ENCODE measurements at places on chromosomes 1 and 21. TPM values are rescaled to one million over a fixed set of nuclear protein-coding genes. Genes with fewer than 3 reads are reported as not detected.

GRCh38 chr1:223654083-223654482 lies 11.4 kb downstream of the CAPN8 start:
- no peak for DNase-seq

DNA sequence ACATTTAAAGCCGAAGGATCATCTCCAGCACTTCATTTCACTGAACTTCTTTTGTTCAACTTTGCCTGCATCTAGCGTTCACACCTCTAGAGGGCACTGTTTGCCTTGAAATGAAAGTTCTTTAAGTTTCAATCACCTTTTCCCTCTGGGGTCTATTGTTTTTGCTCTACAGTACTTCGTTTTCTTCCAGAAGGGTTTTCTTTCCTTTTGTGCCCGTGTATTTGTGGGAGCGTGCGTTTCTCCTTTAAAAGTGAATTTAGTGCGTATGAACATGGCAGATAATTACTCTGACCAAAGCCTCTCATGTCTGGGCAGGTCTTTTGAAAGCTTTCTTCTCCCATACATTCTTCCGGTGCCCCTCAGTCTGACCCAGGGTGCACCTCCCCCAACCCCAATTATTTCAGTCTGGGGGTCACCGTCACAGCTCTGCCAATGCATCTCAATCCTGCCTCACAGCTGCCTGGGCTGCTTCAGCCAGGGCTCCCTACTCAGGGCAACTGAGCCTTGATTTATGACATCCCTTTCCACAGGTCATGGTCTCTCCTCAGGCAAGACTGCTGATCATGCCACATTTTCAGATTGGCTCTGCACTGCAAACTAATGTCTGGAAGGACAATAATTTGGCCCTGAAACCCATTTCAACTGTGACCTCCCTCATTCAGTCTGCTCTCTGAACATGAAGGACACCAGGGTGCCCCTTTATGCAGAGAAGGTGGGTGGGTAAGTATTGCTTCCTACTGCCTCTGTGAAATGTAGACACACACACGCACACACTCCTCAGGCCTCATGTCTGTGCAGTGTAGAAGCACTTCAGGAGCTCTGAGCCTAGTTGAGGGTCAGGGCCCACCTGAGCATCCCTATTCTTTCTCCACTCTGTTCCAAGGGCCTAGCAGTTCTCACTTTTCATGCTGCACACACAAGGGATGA lies 88.6 kb downstream of the NUF2 start:
- DNase-seq = peak; percentile 39

The DCAF8 gene
- total RNA-seq = 22.6 TPM

DNA sequence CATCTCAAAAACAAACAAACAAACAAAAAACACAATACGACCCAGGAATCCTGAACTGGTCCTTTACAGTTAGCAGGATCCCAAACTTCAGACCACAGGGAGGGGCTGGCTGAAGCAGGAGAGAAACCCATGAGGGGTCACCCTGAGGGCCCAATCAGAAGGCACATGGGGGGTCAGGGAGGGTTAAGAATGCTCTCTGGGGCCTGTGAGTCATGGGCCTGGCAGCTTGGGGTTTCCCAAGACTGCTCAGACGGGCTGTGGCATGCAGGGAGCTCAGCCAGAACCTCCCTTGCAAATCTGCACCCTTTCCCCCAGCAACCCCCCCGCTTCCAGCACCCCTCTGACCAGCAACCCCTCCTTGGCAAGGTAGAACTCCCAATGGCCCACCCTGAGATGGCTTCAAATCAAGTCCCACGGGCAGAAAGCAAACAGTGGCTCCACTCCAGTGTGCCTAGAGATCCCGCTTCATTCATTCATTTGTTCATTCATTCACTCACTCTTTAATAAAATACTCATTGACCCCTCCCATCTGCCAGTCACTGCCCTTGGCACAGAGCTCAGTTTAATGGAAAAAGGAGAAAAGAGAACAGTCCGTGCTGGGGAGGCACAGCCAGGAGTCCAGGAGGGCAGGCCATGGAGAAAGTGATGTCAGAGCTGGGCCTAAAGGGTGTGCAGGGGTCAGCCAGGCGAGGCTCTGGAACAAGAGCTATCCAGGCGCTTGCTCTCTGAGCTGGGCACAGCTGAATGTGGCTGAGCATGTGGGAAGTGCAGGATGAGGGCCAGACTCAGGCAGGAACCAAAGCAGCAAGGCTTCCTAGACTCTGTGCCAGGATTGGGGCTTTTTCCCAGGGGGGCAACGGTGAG lies 8.2 kb downstream of the UQCRHL start:
- peak; percentile 93 for DNase-seq

The RPTN gene
- not detected for total RNA-seq

DNA sequence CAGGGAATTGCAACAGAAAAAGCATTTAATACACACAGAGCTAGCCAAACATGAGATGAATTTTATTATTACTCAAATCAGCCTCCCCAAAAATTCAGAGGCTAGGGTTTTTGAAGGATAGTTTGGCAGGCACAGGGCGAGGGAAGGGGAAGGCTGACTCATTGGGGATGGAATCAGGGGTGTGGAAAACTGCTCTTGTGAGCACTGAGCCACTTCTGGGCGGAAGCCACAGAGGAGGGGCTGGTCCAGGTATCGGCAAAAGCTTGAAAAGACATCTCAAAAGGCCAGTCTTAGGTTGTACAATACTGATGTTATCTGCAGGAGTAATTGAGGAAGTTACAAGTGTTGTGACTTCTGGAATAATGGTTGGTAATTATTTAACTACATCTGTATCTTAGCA lies 109.4 kb downstream of the TLR5 start:
- no peak for DNase-seq

GRCh38 chr1:220962031-220962751 lies 82.9 kb downstream of the HLX start:
- DNase-seq = peak; percentile 29

DNA sequence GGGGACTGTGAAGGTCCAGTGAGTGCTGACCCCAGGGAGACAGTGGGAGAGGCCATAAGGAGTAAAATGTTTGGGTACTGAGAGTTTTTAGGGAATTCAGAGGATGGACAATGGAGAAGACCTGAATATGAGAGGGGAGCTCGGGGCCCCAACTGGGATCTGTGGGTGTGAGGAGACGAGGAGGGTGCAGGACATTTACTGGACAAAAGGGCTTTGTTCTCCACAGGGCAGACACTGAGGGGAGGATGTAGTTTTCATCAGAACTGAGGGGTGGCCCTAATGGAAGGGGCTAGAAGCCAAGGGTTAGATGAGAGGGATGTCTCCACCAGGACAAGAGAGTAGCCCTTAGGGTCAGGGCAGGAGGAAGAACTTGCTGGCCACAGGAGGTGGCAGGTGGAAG lies 30.0 kb downstream of the TMCC2 start:
- DNase-seq = no peak

DNA sequence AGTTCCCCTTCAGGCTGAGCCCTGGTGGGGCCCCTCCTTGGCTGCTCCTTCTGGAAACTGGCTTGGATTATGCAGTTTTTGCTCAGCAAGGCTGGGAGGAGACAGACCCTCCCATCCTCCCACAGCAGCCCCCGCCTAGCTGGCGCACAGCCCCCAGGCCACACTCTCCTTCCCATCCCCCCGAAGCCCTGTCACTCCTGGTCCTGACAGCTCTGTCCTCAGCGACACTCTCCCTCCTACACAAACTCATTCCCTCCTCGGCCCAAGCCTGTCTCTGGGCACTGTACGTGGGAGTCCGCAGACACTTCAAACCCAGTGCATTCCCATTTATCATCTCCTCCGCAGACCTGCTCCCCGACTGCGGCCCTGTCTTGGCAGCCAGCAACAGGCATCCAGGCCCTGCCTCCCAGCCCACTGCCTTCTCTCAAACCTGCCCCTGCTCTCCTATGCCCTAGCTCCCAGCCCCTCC lies 25.0 kb upstream of the EPHB2 start:
- no peak for DNase-seq

GRCh38 chr1:116572099-116572498 lies 1.3 kb upstream of the CD58 start:
- no peak for DNase-seq

GRCh38 chr1:162835157-162835899 lies 25.6 kb downstream of the CCDC190 start:
- no peak for DNase-seq

DNA sequence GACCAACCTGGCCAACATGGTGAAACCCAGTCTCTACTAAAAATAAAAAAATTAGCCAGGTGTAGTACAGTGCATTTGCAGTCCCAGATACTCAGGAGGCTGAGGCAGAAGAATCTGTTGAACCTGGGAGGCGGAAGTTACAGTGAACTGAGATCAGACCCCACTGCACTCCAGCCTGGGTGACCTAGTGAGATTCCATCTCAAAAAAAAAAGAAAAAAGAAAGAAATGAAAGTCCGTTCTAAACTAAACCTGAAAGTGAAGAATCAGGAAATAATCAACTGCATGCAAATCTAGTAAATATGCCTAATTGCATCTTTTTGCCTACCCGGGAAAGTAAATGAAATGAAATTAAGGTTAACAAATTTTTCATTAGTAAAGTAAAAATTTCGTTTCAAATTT lies 99.6 kb downstream of the ZZZ3 start:
- DNase-seq = no peak

DNA sequence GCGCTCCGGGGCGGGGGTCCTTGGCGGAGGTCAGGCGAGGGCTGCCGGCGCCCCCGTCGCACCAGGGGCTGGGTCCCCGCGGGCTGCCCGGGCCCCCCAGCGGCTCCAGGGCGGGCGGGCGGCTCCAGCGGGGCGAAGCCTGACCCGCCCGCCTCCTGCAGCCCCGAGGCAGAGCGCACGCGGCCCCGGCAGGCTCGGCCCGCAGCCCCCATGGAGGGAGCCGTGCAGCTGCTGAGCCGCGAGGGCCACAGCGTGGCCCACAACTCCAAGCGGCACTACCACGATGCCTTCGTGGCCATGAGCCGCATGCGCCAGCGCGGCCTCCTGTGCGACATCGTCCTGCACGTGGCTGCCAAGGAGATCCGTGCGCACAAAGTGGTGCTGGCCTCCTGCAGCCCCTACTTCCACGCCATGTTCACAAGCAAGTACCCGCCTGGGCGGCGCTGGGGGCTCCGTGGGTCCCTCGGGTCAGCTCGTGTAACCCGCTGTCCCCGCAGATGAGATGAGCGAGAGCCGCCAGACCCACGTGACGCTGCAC lies 817 bp downstream of the KLHL17 start:
- no peak for DNase-seq

The UCHL5 gene
- total RNA-seq = 14.1 TPM

DNA sequence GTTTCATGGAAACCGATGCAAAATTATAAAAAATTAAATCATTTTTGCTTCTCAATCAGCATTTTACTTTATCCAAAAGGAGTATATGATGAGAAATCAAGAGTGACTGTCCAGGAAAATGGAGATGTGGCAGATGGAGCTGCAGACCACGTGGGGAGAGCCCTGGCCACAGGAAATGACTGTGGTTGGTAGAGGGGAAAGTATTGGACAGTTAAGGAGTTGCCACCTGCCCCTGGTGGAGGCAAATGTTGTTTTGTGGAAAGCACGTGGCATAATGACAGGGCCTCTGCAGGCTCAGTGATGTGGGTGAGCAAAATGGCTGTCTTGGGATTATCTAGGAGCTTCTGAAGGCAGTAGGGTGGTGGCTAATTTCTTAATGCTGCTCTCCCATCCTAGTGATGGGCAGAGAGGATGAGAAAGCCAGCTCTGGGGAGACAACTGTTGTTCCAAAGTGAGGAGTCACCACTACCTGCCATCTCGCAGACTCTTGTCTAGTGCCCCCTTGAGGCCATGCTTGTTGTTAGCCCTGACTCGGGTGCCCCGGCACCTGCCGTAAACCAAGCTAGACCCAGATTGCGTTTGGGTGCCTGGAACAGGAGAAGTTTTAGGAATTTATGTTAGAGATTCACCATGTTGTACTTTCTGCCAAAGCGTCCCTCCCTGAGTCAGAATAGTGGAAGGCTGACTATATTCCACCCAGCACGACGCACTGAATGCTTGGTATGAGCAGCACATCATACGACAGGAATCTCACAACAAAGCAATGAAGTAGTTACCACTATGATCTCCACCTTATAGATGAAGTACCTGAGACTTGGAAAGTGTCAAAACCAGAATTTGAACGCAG lies 144.0 kb downstream of the ROR1 start:
- DNase-seq = peak; percentile 52

- DNase-seq = peak; percentile 80
Observed at GRCh38 chr1:158087320-158087927, 93.3 kb upstream of the CD1D start.

The ACTL8 gene
- total RNA-seq = 0.06 TPM

DNA sequence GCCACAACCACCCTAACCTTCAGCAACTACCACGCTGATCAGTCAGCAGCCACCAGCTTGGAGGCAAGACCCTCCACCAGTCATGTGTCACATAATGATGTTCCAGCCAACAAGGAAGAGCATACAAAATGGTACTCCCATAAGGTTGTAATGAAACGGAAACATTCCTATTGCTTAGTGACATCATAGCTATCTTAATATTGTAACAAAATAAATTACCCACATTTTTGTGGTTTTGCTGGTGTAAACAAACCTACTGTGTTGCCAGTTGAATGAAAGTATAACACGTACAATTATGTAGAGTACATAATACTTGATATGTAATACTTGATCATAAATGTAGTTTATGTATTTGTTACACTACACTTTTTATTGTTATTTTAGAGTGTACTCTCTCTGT lies 1363.2 kb upstream of the ADGRL4 start:
- DNase-seq = peak; percentile 5

The SPRR2D gene
- total RNA-seq = not detected

The LRRN2 gene
- total RNA-seq = 0.16 TPM

DNA sequence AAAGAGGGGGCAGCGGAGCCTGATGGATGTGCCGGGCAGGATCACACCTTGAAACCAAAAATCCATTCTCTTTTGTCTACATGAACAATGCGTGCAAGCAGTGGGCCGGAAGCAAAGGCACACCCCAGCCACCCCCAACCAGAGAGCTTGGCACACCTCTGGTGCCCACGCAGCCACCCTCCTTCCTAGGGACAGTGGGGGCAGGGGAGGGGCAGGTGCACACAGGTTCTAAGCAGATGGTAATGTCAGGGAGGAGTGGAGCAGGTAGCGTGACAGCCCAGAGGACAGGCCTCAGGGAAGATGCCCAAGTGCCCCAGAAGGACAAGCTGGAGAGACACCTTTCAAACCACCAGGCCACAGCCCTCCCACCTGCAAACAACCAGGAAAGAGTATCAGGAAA lies 36.5 kb downstream of the SYF2 start:
- DNase-seq = no peak

GRCh38 chr1:210684466-210685294 lies 356.0 kb downstream of the HHAT start:
- DNase-seq = no peak

The ASAP3 gene
- 18.4 TPM for total RNA-seq

GRCh38 chr1:205545991-205546390 lies 41.5 kb downstream of the CDK18 start:
- DNase-seq = no peak

DNA sequence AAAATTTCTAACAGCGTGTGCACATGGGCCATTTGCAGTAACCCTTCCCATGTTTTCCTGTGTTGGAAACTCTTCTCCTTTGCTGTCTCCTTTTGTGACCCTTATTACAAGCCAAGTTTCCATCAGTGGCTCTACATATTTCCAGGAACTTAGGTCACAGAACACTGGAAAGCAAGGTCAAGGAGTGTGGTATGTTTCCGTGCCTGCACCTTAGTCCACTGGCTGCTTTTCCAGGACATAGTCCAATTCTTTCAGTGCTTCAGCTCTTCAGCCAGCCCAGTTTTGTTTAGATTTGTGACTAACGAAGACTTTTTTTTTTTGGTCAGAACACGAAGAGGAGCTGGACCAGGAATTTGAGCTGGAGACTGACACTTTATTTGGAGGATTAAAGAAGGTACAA lies 33.8 kb downstream of the HHAT start:
- DNase-seq = no peak

- no peak for DNase-seq
Observed at GRCh38 chr1:219987325-219987724, 59.0 kb upstream of the SLC30A10 start.

The ADAMTS1 gene
- 11.2 TPM for total RNA-seq
